Common myeloid progenitor, CD34-positive (primary cell): ENCODE measurements at places on chromosomes 4 and X.

- no peak for DNase-seq
These were observed 863.4 kb downstream of the PDHA2 start for GRCh38 chr4:96703265-96703664.

- DNase-seq: no peak
These were observed 105.1 kb downstream of the FNIP2 start for GRCh38 chr4:158873795-158874401.

DNA sequence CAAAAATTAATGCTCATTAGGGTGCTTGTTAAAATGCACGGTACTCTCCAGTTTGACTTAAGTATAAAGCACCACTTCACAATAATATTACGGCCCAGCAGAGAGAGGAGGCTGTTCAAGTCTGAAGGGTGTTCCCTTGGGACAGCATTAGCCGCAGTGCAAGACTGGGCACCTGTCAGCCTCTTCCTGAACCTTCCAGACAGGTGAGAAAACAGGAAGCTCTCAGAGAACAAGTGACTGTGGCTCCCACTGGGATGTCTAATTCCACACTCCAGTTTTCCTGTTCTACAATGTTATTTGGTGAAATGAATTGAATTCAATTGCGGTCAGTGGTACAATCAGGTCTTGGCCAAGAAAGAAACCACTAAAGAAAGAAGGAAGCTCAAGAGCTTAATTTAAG, 414.4 kb downstream of the SMARCA1 start:
- no peak for DNase-seq

DNA sequence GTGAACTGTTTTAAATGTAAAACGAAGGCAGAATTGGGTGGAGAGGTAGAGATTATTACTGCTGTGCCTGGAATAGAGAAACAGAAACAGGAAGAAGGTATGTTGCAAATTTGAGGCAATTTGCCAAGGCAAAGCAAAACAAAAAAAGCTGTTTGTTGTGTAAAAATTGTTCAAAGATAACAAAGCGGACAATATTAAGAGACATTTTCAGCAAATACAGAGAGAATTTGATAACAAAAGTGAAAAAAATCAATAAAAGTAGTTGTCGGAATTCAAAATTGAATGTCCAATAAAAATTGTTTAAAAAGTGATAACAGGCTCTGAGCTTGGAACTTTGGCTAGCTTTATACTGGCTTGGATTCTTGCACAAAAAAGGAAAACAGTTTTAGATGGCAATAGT, 14.4 kb upstream of the SMS start:
- peak; percentile 37 for DNase-seq

GRCh38 chr4:6852582-6852981, 57.0 kb upstream of the TBC1D14 start:
- DNase-seq: no peak

DNA sequence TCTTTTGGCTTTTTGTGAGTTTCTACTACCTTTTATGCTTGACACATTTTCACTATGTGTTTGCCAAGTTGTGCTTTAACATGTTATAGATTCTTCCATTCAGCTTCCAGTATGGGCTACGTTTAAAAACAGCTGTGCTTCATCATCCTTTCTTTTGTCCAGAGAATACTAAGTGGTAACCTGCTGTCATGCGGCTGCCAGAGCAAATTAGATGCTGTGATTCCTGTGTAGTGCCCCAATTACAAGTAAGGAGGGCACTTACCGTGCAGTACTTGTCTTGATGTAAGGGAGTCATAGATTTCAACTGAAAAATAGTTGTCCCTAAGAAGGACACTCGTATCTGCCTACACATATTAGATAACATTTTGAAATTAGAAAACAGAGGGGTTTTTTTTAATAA, 531.8 kb upstream of the GALNTL6 start:
- no peak for DNase-seq

- DNase-seq: no peak
These were observed 66.5 kb downstream of the WFS1 start for GRCh38 chr4:6336166-6336565.

GRCh38 chrX:115559672-115560071, 1.3 kb upstream of the PLS3 start:
- DNase-seq: no peak

DNA sequence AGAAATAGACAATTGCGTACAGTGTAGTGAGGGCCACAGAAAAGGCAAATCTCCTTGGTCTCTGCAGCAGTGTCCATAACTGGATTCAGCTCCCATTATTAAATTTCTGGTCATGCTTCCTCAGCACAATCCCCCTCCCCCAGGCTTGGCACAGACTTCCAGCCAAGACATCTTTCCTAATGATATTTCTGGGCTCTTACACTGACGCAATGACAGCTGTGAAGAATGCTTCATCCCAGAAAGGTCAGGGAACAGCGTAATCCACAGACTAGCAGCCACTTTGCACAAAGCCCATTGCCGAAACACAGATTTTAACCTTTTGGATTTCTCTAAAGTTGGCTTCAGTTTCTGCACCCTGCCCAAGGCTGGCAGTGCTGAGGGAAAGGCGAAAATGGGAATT, 597.6 kb upstream of the CPEB2 start:
- DNase-seq: no peak

GRCh38 chr4:38223782-38224236, 263.6 kb downstream of the PTTG2 start:
- DNase-seq: no peak

DNA sequence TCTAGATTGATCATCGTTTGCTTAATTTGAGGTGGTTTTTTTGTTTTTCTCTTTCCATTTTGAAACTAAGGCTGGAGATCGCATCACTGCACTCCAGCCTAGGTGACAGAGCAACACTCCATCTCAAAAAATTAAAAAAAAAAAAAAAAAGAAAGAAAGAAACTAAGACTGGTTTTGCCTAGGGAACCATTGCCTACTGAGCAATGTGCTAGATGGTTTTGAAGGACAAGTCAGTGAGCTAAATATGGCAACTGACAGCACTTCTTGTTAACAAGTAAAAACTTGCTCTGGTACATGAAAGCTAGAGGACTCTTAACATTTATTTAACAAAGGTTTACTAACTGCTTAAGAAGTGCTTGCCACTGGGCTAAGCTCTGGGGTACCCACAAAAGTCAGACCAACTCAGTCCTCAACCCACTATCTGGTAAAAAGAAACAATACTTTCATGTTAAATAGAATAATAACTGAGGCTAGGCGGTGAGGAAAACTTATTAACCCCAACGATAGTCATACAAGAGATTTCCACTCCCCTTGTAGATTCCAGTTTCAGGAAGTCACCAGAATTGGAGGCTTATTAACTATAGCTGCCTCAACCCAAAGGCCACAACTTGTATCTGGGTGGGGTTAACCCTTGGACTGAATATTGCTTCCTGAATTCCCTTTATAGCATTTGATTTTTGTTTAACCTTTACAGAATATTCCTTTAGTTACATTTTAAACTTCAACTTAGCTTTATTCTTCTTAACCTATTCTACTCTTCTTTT, 111.6 kb downstream of the FRYL start:
- DNase-seq: no peak

GRCh38 chr4:81628489-81628888, 156.8 kb upstream of the RASGEF1B start:
- no peak for DNase-seq

DNA sequence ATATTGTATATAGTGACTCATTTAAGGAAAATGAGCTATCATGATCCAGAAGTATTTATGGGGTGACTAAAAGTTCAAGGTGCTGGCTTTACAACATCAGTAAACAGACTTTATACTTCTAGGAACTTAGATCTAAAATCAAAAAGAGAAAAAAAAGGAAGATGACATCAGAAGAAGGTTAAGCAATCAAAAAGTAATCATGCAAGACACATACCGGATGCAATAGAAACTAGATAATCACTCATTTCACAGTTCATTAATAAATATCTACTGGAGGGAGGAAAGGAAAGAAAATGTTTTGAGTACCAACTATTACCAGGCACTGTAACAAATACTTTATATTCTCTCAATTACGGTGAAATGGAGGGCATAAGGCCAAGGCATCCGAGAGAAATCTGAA, 276.4 kb downstream of the SPRY1 start:
- DNase-seq: no peak

DNA sequence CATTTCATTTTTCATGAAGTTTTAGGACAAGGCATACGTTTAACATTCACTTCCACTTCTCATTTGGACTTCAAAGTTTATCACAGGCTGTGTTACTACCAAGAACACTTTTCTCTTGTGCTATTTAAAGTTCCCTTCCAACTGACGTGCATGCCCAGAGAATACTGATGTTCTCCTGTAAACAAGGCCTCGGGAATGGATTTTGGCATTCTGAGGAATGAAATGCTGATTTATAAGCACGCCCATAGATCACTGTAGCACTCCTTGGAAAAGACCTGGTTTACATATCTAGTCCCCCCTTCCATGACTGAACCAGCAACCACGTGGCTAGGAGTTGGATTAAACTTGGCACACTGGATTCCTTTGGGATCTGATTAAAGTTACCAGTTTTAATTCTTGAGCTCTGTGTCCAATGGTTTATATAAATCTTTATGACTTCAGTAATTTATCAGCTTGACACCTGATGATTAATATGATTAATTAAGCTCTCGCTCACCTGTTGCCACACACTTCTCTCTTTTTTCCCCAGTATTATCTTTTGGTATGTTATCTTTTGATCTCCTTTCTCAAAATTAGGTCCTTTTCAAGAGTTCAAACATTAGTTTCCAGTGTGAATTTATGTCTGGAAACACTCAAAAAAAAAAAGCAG, 122.4 kb upstream of the HAND2 start:
- DNase-seq: no peak

DNA sequence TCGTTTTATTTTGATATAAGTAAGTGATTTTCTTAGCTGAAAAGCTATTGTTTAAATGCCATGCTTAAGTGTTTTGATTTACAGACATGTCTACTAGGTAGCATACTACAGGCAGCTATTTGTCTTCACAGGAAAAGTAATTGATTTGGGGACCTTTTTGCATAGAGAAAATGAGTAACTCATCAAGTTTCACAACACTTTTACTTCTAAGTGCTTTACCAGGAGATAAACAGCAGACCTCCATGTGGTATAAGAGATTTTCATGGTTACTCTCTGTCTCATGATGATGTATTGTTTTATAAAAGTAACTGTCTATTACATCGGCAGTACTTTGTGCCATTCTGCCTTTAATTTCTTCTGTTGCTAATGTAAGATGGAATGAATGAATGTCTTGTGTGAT, 28.7 kb downstream of the RBPJ start:
- no peak for DNase-seq

GRCh38 chr4:34814266-34814665, 1430.0 kb downstream of the ARAP2 start:
- no peak for DNase-seq

GRCh38 chr4:119212964-119213606, 572 bp downstream of the USP53 start:
- DNase-seq: peak; percentile 84

DNA sequence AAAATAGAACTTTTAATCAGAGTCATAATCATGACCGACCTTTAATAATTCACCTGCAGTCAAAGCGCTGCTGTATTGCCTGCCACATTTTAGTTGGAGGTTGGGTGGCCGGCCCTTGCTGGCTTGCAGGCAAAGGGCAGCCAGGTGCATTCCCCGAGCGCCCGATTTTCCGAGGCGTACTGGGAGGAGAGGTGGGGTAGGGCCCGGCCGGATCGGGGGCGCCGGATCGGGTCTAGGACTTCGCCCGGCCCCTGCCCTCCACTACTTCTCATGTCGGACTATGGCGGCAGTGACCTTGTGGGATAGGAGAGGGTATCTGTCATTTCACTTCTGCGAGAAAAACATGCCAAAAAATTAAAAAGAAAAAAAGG, 2.5 kb upstream of the RS1 start:
- DNase-seq: no peak

GRCh38 chrX:22699581-22700091, 300.1 kb upstream of the DDX53 start:
- DNase-seq: peak; percentile 40

DNA sequence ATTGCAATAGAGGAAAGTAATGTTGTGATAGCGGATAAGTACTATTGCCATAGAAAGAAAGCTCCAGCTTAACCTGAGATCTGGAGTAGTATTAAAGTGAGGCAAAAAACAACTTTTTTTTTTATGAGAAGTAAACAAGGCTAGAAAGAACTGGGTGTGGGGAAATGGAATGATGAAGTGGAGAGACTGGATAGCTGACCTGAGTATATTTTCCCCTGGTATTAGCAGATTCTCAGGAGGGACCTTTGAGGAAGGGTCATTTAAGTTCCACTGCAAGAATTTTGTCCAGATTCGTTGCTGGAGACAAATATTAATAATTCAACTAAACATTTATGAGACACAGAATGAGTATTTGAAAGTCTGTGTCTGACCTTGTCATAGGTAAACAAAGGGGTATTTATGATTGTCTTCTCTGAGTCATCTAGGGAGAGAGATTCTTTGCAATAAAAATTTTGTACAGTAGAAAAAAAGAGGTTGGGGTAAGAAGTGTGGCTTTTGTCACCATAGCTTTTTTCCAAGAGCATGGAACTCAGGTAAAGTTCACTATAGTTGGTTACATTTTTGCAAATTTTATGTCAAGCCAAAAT, 2095.9 kb downstream of the ARAP2 start:
- DNase-seq: no peak
